CD4-positive, alpha-beta T cell treated with Interleukin-21 for 1 hour (primary cell): ENCODE measurements at places on chromosomes 13 and 19.

DNA sequence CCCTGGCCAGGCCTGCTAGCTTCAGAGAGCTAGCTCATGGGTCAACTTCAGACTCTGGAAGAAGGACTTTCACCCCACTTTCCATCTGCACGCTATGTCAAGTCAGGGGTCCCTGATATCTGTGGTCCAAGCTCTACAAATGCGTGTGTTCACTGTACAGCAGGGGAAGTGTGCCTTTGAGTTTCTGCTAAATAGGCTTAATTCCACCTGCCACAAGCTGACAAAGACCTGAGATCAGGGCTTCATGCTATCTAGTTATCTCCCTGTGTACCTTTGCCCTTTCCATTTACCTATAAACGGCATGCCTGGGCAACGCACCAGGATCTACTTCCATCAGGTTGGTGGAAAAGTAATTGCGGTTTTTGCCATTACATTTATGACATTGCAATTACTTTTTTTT is 10.7 kb upstream of the SULT2A1 start:
- DNase-seq, result no peak

DNA sequence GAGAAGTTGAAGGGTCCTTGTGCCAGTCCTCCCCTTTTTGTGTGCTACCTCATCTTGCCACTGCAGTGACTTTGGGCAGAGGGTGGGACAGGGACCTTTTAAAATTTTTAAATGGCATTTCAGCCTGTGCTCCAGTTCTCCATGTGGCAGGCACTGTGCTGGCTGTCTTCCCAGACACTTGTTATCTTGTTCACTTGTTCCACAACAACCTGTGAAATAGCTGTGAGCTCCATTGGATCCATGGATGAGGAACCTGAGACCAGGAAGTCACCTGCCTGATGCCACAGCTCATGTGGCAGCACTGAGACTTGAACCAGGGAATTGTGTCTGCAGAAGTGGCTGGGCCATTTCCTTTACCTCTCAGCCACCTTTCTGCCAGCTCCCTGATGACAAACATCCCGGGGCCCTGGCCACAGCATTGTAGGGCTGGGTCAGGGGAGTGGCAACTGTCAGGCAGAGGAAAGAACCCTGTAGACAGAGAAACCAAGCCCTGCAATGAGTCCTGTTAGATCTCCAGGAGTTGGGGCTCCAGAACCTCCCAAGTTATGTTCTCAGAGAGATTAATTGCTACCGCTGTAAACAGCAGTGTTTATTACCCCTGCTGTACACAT is 6.4 kb downstream of the EGLN2 start:
- peak; percentile 71 for DNase-seq

DNA sequence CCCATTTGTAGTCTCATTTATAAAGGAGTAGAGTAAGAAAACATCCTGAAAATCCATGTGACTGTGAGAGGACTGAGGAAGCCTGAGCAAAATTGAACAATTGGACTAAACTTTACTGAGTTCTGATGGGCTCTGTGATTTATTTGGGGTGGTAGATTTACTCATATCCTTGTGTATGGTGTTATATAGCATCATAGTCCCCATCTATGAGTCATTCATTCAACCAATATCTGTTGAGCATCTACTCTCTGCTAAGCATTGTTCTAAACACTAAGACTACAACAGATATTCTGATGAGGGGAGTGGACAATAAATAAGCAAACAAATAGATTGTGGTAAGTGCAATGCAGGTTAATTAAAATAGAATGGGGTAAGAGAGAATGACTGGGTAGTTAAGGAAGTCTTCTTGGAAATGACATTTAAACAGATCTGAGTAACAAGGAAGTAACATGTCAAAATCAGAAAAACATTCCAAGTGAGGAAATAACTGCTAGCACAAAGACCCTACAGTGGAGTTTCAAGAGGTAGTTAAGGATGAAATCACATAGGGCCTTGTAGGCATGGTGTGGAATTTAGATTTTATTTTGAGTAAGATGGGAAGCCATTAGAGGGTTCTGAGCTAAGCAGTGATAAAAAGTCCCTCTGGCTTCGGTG is 36.3 kb upstream of the MLNR start:
- no peak for DNase-seq

- no peak for DNase-seq
These were observed 78.5 kb upstream of the NBEA start for GRCh38 chr13:34863360-34864135.

GRCh38 chr19:17762505-17763229 is 11.4 kb downstream of the FCHO1 start:
- no peak for DNase-seq

- peak; percentile 80 for DNase-seq
These were observed 47.0 kb upstream of the PNMA8B start for GRCh38 chr19:46542428-46543230.

DNA sequence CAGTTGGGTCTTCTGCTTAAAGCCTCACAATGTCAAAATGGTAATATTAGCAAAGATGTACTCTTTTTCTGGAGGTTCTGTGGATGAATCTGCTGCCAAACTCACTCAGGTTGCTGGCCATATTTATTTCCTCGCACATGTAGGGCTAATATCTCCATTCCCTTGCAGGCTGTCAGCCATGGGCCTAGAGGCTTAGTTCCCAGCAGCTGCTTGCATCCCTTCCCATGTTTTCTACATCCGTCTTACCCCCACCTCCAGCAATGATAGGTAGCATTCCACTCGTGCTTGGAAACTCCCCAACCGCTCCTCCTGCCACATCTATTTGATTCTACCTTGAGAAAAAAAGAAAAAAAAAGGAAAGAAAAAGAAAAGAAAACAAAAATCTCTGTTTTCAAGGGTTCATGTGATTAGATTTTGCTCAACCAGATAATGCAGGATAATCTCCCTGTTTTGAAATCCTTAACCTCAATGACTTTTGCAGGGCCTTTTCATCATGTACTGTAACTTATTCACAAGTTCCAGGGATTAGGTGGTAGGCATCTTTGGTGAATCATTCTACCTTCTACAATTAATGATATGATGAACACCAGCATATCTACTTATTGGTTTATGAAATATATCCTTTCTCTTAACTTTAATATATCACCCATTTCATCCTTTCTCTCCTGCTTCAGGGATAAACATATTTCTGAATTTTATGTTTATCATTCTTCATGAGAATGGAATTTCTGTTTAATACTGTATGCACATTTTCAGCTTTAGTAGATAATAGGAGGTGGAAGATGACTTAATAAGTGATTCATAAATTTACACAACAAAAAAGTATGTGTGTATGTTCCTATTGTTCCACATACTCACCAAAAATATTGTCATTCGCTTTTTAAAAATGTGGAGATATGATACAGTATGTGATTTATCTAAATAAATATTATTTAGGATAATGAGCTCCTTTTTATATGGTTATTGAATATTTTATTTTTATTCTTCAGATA is 931.9 kb downstream of the SLITRK5 start:
- DNase-seq, result no peak

DNA sequence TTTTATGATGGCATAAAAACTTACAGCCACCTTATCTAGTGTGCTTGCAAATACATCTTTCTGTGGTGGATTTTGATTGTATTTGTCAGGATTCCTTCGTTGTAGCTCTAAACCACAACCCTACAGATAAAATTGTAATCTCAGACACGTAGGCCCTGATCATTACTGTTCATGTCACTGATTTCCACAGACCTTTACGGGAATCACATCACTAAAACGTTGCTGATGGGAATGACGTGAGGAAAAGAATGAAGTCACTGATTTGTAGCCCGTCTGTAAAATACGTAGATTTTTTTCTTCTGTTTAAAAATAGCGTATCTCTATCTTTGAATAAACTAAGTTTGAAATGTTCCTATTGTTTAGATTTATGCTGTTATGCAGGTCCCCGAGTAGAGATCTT is 399.2 kb downstream of the MYO16 start:
- no peak for DNase-seq

- no peak for DNase-seq
These were observed 151.5 kb downstream of the KLF5 start for GRCh38 chr13:73210218-73210883.
